Omental fat pad (tissue), 4 donors: ENCODE measurements at places on chromosomes 1 and 21. TPM values are rescaled to one million over a fixed set of nuclear protein-coding genes. Genes with fewer than 3 reads are reported as not detected.

Gene MANEAL
- 0.79 TPM for total RNA-seq

Gene RHOU
- 50.1 TPM for total RNA-seq

Gene KRTAP10-10
- not detected for total RNA-seq

Gene WARS2
- 16.9 TPM for total RNA-seq

Gene NBPF4
- total RNA-seq = not detected

Gene PKLR
- not detected for total RNA-seq

Gene KANK4
- total RNA-seq = 1.8 TPM
